Adipocyte (in vitro differentiated cells): ENCODE measurements at places on chromosomes 11 and 22.
A peak's percentile ranks its signal among the peaks of the same experiment; 100 is the strongest.

DNA sequence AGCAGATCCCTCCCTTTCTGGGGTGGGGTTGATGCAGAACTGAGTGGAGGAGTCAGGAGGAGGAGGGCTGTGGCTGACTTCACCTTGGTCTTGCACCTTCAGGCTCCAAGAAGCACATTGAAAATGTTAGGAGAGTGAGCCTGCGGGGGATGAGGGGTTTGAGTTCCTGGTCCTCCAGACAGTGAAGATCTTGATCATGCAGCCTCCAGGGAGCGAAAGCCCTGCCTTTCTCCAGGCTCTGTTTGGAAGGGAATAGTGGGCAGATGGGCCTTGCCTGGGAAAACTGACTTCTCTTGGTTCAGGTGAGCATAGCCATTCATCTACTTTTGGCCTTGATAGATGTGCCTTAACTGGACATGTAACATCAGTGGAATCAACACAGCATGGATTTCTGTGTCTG lies 267.6 kb upstream of the B3GAT1 start:
- no peak for DNase-seq

- no peak for DNase-seq
These were observed 235.6 kb downstream of the KCNA4 start for GRCh38 chr11:29781268-29781667.

DNA sequence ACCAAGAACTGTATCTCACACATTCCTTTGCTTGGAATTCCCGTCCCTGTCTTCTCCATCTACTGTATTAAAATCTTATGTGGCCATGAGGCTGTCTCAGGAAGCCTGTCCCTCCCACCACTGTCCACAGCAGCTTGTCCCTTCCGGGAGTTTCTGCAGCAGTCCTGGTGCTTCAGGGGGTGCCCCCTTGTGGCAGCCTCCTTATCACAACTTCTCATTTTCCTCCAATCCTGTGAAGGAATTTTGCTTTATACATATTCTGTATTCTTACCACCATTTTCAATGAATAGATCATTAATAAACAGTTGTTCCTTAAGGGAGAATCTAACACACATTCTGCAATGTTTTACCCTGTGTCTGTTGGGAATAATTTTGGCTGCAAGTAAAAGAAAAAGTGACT lies 220.4 kb upstream of the RAG2 start:
- DNase-seq: no peak

DNA sequence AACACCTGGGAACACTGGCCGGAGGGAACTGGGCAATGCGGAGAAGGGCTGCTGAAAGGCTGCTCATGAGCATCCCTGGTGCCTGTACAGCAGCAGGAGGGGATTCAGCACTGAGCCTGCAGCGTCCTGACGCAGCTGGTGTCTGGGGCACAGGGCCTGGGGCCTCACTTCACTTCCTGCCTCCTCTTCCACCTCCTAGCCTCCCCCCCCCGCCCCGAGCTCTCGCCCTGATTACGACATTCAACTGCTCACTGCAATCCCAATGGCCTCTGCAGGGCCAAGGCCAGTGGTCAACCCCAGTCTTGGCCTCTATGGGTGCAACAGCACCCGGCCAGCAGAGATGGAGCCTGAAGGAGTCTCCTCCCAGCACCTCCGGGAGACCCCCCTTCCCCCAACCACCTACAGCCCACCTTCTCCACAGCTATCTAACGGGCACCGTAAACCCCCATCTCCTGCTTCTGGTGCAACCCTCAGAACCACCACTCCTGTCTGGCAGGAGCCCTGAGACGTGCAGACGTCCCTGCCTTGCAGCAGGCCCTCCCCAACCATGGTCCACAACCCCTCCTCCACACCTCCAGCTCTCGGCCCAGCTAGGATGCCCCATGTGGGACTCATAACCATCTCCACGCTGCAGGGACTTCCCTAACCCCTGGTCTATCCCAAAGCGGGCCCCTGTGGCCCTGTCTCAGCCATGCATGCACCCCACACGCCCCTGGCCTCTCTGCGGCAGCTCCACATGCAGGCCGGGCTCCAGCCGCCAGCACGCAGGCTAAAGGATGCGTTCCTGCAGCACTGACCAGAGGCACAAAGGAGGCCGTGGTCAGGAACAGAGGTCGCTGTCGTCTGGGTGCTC lies 38.2 kb downstream of the BRD1 start:
- peak; percentile 14 for DNase-seq

GRCh38 chr22:50694099-50694605 lies 21.5 kb downstream of the SHANK3 start:
- DNase-seq: peak; percentile 34

- DNase-seq: no peak
These were observed 96.9 kb downstream of the SLC1A2 start for GRCh38 chr11:35322318-35322979.

DNA sequence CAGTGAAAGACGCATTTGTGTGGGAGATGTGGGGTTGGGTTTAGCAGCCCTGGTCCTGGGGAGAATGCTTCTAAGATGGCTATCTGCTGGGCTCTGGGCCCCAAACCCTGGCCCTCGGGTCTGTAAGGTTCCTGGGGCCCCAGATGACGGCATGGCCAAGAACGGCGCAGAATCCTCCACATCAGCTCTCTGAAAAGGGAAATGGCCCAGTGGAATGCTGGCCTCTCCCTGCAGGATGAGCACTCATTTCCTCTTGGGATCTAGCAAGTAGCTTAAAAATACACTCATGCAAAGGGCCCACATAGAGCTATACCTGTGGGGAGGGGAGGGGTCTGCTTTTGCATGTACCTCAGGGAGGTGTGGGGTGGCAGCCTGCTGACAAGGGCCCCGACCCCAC lies 37.5 kb upstream of the LINC01488 start:
- no peak for DNase-seq

- DNase-seq: peak; percentile 54
These were observed 16.6 kb downstream of the RTN4RL2 start for GRCh38 chr11:57476757-57477506.

- DNase-seq: no peak
These were observed 14.8 kb downstream of the COMMD9 start for GRCh38 chr11:36274414-36274813.

DNA sequence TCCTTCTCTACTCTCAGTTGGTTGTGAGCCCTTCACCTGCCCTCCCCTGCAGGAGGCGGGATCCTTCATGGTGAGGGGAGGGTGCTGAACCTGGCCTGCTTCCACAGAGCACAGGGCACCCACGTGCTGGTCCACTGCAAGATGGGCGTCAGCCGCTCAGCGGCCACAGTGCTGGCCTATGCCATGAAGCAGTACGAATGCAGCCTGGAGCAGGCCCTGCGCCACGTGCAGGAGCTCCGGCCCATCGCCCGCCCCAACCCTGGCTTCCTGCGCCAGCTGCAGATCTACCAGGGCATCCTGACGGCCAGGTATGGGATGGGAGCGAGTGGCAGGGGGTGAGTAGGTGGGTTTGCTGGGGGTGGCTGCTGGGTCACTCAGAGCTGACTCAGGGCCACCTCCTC lies 6.3 kb downstream of the SSH3 start:
- no peak for DNase-seq

DNA sequence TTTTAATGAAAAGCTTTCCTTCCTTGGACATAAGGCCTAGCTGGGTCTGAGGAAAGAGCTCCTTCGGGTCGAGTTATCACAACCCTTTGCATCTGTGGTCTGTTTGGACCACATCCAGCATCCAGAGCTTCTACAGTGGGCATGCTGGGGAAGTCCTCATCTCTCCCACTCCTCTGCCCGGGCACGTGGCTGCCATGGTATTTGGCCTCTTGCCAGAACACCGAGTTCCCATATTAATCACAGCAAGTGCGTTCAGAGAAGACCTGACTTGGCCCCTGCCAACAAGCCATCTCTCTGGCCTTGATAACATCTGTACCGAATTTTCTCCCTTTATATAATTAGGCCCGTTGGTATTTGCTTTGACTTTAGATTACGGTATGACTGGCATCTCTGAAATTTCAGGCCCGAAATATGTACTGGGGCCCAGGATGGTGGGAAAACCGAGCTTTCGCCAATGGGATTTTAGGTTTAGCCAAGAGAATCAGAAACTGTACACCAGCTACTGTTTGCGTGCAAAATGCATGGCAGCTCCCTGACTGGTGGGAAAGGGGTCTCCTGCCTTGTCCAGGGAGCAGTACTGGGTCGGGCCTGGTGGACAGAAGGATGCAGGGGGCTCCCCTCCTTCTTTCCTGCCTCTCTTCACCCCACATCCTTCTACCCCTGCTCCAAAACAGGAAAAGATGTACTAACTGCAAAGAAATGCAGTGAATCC lies 90.0 kb downstream of the MICAL2 start:
- DNase-seq: peak; percentile 85

GRCh38 chr22:24427500-24428164 lies at the start of gene ADORA2A:
ADORA2A (plus strand) TSS chr22:24427599; CDS start chr22:24433405, 5,806 bp downstream.
- DNase-seq: no peak

DNA sequence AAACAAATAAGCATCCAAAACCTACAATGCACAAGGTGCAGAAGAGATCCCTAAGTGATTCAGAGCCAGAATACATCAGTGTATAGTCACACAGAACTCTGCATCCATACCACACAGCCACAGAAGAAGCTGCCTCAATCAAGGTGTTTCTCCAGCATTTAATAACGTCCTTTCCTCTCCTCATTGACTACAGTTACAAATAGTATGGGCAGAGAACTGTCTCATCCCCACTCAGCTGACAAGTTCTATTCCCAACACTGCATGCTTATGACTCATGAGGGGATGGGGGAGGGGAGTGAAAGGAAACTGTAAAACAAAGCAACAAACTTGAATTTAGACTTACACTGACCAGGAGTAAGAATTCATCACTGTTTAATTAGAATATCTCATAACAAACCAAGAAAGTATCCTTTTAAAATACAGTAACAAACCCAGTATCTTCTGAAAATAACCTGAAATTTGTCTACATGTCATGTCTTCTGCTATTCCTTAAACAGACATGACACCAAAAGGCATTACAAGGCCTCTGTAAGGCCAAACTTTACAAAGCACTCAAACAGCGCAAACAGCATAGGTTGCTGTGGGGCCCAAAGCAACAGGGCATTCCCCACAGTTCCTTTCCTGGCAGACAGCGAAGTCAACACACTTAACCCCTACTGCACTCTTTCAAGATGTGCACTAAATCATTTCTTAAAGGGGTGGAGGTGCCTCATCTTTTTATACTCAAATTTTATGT lies 29.3 kb downstream of the CELF1 start:
- peak; percentile 82 for DNase-seq

DNA sequence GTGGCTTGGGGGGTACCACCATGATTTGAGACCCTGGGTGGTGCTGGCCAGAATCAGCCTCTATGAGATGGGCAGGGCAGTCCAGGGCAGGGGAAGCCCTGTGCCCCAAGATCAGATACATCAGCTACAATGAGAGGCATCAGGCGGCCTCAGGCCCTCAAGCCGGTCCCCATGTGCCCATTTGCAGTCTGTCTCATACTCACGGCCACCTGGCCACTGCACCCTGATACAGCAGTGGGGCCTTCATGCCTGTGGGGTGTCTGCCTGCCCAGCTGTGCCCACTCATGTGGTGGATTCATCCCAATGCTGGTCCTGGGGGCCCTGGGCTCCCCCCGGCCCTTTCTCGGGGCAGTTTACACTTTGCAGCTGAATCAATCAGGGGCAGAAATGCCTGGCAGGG lies 42.4 kb upstream of the KCNQ1OT1 start:
- no peak for DNase-seq

DNA sequence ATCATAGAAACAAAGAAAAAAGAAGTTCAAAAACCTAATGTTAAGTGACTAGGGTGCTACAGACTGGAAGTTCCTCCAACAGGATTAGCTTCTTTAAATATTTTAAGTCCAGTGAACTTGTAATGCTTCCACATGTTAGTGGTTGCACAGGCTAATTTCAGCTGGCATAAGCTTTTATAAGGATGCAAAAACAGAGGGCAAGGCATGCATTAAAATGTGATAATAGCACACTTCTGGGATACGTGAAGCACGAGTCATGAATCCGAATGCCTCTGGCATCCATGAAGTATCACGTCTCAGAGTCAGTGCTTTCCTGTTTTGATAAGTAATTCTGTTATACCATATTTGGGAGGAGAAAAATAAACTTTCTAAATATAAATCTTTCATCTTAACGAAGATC lies 106.8 kb downstream of the DCDC1 start:
- DNase-seq: no peak

- no peak for DNase-seq
These were observed 2.2 kb upstream of the ABTB2 start for GRCh38 chr11:34360046-34360445.

DNA sequence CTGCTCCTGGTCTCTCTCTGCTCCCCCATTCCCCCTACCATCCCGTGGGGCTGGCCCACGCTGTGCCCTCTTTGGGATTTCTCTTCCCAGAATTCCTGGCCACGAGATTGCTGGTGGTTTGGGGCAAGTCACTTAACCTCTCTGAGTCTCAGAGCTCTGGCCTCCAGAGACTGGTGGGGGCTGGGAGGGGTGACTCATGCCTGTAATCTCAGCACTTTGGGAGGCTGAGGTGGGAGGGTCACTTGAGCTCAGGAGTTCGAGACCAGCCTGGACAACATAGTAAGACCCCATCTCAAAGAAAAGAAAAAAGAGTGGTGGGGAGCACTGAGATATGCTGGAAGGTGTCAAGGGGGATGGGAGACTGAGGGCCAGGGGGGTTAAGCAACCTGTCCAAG lies 18.3 kb downstream of the OTUB1 start:
- DNase-seq: no peak

DNA sequence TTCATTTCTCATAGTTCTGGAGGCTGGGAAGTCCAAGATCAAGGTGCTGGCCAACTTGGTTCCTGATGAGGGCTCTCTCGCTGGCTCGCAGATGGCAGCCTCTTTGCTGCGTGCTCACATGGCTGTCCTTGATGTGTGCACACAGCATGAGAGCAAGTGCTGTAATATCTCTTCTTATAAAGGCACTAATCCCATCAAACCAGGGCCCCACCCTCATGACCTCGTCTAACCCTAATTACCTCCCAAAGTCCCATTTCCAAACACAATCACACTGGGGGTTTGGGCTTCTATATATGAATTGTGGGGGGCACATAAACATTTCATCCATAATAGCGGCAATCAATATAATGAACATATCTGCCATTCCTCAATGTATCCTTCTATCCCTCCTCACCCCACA lies 1062.1 kb downstream of the BRD1 start:
- DNase-seq: no peak

DNA sequence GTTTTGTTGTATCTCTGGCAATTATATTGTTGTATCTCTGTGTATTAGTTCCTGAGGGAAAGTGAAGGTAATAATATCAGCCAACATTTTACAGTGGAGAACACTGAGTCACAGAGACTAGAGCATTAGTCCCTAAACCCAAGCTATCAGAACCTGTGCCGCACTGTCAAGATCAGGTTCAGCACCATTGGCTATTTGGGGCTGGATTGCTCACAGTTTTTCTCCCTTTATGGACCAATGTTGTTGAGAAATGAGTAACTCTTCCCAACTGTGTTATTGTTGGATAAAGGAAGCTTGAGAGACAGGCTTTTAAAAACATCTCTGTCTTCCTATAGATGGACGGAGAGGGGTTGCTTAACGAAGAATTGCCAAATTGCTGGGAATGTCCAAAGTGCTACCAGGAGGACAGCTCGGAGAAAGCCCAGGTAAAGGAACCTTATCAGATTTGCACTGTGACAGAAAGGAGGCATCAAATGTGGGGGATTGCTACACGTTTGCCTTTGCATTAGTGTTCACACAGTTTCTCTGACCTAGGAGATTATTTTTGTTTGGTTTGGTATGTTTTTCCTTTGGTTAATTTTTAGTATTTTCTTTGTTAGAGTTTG lies 18.2 kb upstream of the GRK2 start:
- DNase-seq: no peak
